ENCODE measurements at places on chromosomes 16 and 17.

GRCh38 chr16:88923926-88924833 lies 52.8 kb downstream of the CBFA2T3 start:
- peaks cover 38% of the 10 kb centered on the region for H3K4me1 ChIP-seq
- no peaks in the 10 kb centered on the region for H3K36me3 ChIP-seq
- no peaks in the 10 kb centered on the region for H3K27me3 ChIP-seq
- no peak overlapping the region for H3K27ac ChIP-seq

- H3K27ac ChIP-seq, result no peak overlapping the region
- peaks cover 31% of the 10 kb centered on the region for H3K4me1 ChIP-seq
- no peak overlapping the region for H3K4me3 ChIP-seq
- DNase-seq, result no peak
- no peaks in the 10 kb centered on the region for H3K36me3 ChIP-seq
- no peaks in the 10 kb centered on the region for H3K27me3 ChIP-seq
These were observed 1.6 kb downstream of the APOBR start for GRCh38 chr16:28495795-28496749.

DNA sequence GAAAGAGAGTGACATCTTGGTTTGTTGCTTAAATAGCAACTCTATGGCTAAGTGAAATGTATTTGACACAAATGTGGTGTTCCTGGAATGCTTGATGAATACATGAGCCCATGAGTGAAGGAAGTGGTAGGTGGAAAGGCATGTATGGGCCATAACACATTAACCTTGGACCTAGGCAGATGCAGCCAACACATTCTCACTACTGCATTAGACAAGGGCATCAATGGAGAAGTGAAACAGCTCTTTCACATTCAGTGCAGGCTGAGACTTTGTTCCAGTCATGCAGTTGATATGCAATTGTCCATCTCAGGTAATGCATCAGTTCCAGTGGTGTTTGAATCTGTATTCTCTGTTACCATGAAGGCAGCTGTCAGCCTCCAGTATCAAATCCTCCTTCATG lies 133.6 kb downstream of the HS3ST3B1 start:
- H3K27me3 ChIP-seq, result no peaks in the 10 kb centered on the region
- no peaks in the 10 kb centered on the region for H3K4me1 ChIP-seq
- no peak for DNase-seq
- H3K36me3 ChIP-seq, result no peaks in the 10 kb centered on the region
- H3K4me3 ChIP-seq, result no peak overlapping the region

GRCh38 chr17:58944166-58944565 lies 162.5 kb downstream of the TRIM37 start:
- no peaks in the 10 kb centered on the region for H3K27me3 ChIP-seq
- no peak overlapping the region for H3K27ac ChIP-seq
- H3K4me3 ChIP-seq, result no peak overlapping the region
- no peaks in the 10 kb centered on the region for H3K4me1 ChIP-seq

- H3K27me3 ChIP-seq, result no peaks in the 10 kb centered on the region
- no peak overlapping the region for H3K27ac ChIP-seq
- H3K4me3 ChIP-seq, result no peak overlapping the region
- no peaks in the 10 kb centered on the region for H3K4me1 ChIP-seq
- no peak for DNase-seq
- H3K36me3 ChIP-seq, result no peaks in the 10 kb centered on the region
These were observed 178.3 kb upstream of the CHMP6 start for GRCh38 chr17:80813318-80813717.

- DNase-seq, result no peak
- peaks cover 13% of the 10 kb centered on the region for H3K36me3 ChIP-seq
- H3K27ac ChIP-seq, result no peak overlapping the region
- H3K4me3 ChIP-seq, result no peak overlapping the region
- no peaks in the 10 kb centered on the region for H3K27me3 ChIP-seq
- H3K4me1 ChIP-seq, result peaks cover 19% of the 10 kb centered on the region
These were observed 2.4 kb downstream of the CD2BP2 start for GRCh38 chr16:30352488-30353401.

- no peak overlapping the region for H3K27ac ChIP-seq
- H3K27me3 ChIP-seq, result peaks cover 95% of the 10 kb centered on the region
- H3K4me1 ChIP-seq, result no peaks in the 10 kb centered on the region
- no peak for DNase-seq
- H3K36me3 ChIP-seq, result no peaks in the 10 kb centered on the region
These were observed 272.4 kb downstream of the C16orf95 start for GRCh38 chr16:87044829-87045228.

DNA sequence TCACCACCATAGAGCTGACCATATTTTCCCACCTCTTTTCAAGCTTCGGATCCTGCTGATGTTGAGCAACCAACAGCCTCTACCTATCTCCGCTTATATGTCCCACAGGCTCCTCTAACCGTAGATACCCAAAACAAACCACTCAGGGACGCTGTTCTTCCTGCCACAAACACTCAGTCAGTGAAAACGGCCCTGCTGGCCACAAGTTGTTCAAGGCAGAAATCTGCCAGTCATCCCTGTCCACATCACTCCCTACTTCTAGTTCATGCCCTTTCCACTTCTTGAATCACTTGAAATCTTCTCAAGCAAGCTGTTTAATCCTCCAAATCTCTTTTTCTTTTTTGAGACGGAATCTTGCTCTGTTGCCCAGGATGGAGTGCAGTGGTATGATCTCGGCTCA lies 7.9 kb downstream of the RABEP2 start:
- H3K36me3 ChIP-seq, result no peaks in the 10 kb centered on the region
- H3K27ac ChIP-seq, result no peak overlapping the region
- H3K4me1 ChIP-seq, result no peaks in the 10 kb centered on the region
- DNase-seq, result no peak
- no peaks in the 10 kb centered on the region for H3K27me3 ChIP-seq

GRCh38 chr17:36721560-36722120 lies 120.3 kb downstream of the MRM1 start:
- no peak overlapping the region for H3K27ac ChIP-seq
- no peaks in the 10 kb centered on the region for H3K4me1 ChIP-seq
- peaks cover 37% of the 10 kb centered on the region for H3K27me3 ChIP-seq
- no peak for DNase-seq
- H3K36me3 ChIP-seq, result no peaks in the 10 kb centered on the region

- no peaks in the 10 kb centered on the region for H3K4me1 ChIP-seq
- H3K36me3 ChIP-seq, result no peaks in the 10 kb centered on the region
- no peak for DNase-seq
- H3K27ac ChIP-seq, result no peak overlapping the region
- no peak overlapping the region for H3K4me3 ChIP-seq
These were observed 54.7 kb upstream of the CDH11 start for GRCh38 chr16:65176603-65177002.

- no peak overlapping the region for H3K4me3 ChIP-seq
- H3K36me3 ChIP-seq, result 0 out of 2 replicates have a peak, but pooled peaks cover 16% of the 10 kb centered on the region
- H3K27me3 ChIP-seq, result no peaks in the 10 kb centered on the region
These were observed 8.5 kb downstream of the TIMM22 start for GRCh38 chr17:1005361-1005946.

GRCh38 chr17:72205357-72205756 lies 84.5 kb downstream of the SOX9 start:
- no peaks in the 10 kb centered on the region for H3K36me3 ChIP-seq
- no peaks in the 10 kb centered on the region for H3K4me1 ChIP-seq
- H3K4me3 ChIP-seq, result no peak overlapping the region
- no peak for DNase-seq
- no peaks in the 10 kb centered on the region for H3K27me3 ChIP-seq

DNA sequence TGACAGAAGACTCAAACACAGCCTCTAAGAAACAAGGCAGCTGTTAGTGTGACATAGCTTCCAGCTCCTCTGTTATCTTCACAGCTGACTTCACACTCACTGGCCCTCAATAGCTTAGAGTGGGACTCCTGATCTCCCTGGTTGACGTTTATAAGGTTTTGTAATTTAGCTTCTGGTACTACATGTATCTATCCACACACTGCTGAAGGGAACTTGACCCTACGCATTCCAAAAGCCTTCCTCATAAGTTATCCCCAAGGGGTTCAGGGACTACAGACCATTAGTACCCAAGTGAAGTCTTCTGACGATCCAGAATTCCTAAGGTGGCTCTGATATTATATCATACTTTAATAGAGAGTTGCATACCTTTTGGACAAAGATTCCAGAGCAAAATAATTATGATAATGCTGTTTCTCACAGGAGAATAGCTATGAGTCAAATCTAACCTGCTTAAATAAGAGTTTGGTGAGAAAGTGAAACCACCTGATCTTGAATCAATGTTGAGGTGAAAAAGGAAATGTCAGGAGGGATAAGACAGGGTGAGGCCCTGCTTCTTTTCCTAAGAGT lies 14.5 kb downstream of the ACACA start:
- DNase-seq, result peak; percentile 92
- peaks cover 21% of the 10 kb centered on the region for H3K4me1 ChIP-seq
- H3K4me3 ChIP-seq, result peak overlapping the region; percentile 37
- no peaks in the 10 kb centered on the region for H3K36me3 ChIP-seq
- H3K27me3 ChIP-seq, result no peaks in the 10 kb centered on the region
- H3K27ac ChIP-seq, result peak overlapping the region; percentile 80

- no peaks in the 10 kb centered on the region for H3K27me3 ChIP-seq
- peaks cover 5% of the 10 kb centered on the region for H3K36me3 ChIP-seq
- no peak overlapping the region for H3K27ac ChIP-seq
- no peak for DNase-seq
- H3K4me1 ChIP-seq, result no peaks in the 10 kb centered on the region
- H3K4me3 ChIP-seq, result no peak overlapping the region
These were observed 43.6 kb upstream of the ANKFY1 start for GRCh38 chr17:4307179-4307930.

- H3K4me3 ChIP-seq, result no peak overlapping the region
- H3K4me1 ChIP-seq, result no peaks in the 10 kb centered on the region
- no peak overlapping the region for H3K27ac ChIP-seq
- no peak for DNase-seq
- H3K36me3 ChIP-seq, result peaks cover 25% of the 10 kb centered on the region
These were observed 81.2 kb upstream of the ATP2A3 start for GRCh38 chr17:4045487-4045886.

DNA sequence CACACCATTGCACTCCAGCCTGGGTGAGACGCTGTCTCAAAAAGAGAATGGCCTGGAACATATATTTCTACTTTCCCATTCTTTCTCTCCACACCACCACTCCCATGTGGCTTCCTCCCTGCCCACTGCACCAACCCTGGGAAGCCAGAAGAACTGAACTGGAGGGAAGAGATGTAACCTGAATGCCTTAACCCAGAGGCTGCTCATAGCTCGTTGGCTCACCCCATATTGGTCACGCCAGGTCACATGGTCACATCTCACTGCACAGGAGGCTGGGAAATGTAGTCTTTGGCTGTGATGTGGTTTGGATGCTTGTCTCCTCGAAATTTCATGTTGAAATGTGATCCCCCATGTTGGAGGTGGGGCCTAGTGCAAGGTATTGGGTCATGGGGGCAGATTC lies 5.9 kb upstream of the DNAH17 start:
- no peaks in the 10 kb centered on the region for H3K27me3 ChIP-seq
- H3K27ac ChIP-seq, result no peak overlapping the region
- no peaks in the 10 kb centered on the region for H3K36me3 ChIP-seq
- peaks cover 6% of the 10 kb centered on the region for H3K4me1 ChIP-seq
- no peak overlapping the region for H3K4me3 ChIP-seq

GRCh38 chr17:47693731-47694580 lies at the start of gene TBKBP1:
Gene TBKBP1 (plus strand): TSS chr17:47694161. CDS start chr17:47696113, 1,952 bp downstream.
- H3K4me1 ChIP-seq, result peaks cover 14% of the 10 kb centered on the region
- no peak within 1 kb of the TSS for H3K27ac ChIP-seq
- DNase-seq, result peak; percentile 20
- H3K36me3 ChIP-seq, result no peaks in the 10 kb centered on the region
- H3K27me3 ChIP-seq, result no peaks in the 10 kb centered on the region
- peak within 1 kb of the TSS; percentile 66 for H3K4me3 ChIP-seq

GRCh38 chr16:49011901-49012300 lies 269.7 kb downstream of the CBLN1 start:
- no peak overlapping the region for H3K27ac ChIP-seq
- peaks cover 9% of the 10 kb centered on the region for H3K27me3 ChIP-seq
- H3K4me1 ChIP-seq, result no peaks in the 10 kb centered on the region
- no peaks in the 10 kb centered on the region for H3K36me3 ChIP-seq
- H3K4me3 ChIP-seq, result no peak overlapping the region

GRCh38 chr16:67396159-67397035 lies 3.1 kb upstream of the TPPP3 start:
- H3K4me3 ChIP-seq, result no peak overlapping the region
- H3K4me1 ChIP-seq, result peaks cover 17% of the 10 kb centered on the region
- H3K27me3 ChIP-seq, result no peaks in the 10 kb centered on the region
- no peak overlapping the region for H3K27ac ChIP-seq
- peak; percentile 94 for DNase-seq

DNA sequence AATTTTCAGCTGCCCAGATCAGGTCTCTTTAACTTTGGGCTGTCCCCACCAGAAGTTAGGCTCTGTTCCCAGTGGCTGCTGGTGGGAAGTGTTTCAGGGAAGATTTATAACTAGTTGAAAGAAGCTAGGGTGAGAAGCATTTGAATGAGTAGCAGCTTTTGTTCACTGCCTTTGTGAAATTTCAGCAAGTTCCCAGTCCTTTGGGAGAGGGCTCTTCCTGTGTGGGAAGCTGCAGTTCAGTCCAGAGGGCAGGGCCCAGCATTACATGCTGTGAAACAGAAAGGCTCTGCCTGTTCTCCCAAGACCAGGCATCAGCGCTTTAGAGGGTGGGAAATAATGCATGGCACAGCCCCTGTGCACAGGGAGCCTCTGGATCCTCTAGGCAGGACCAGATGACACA lies 17.8 kb downstream of the PROCA1 start:
- no peaks in the 10 kb centered on the region for H3K4me1 ChIP-seq
- H3K27me3 ChIP-seq, result no peaks in the 10 kb centered on the region
- no peak for DNase-seq
- H3K4me3 ChIP-seq, result no peak overlapping the region
- peaks cover 24% of the 10 kb centered on the region for H3K36me3 ChIP-seq
- H3K27ac ChIP-seq, result no peak overlapping the region

DNA sequence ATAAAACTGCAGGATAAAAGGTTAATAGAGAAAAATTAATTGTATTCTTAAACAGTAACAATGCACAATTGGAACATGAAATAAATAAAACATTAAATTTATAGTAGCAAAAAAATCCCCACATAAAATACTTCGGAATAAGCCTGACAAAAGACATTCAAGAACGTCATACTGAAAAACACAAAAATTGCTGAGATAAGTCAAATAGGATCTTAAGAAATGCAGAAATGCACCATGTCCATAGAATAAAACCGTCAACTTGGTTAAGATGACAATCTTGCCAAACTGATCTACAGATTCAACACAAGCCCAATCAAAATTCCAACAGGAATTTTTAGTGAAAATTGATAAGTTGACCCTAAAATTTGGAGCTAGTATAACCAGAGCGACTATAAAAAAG lies 76.6 kb downstream of the TBC1D16 start:
- no peaks in the 10 kb centered on the region for H3K4me1 ChIP-seq
- no peak overlapping the region for H3K27ac ChIP-seq
- no peaks in the 10 kb centered on the region for H3K27me3 ChIP-seq
- no peak for DNase-seq

GRCh38 chr16:81586977-81587625 lies 142.5 kb downstream of the CMIP start:
- no peak for DNase-seq
- H3K27me3 ChIP-seq, result no peaks in the 10 kb centered on the region
- H3K36me3 ChIP-seq, result peaks cover 9% of the 10 kb centered on the region
- H3K27ac ChIP-seq, result peak overlapping the region; percentile 68

- H3K27me3 ChIP-seq, result no peaks in the 10 kb centered on the region
- peak; percentile 61 for DNase-seq
- H3K36me3 ChIP-seq, result no peaks in the 10 kb centered on the region
- H3K4me1 ChIP-seq, result peaks cover 54% of the 10 kb centered on the region
- H3K4me3 ChIP-seq, result no peak overlapping the region
These were observed 26.1 kb downstream of the RCVRN start for GRCh38 chr17:9878786-9879525.

GRCh38 chr17:66276328-66276937 lies 26.0 kb upstream of the PRKCA start:
- no peaks in the 10 kb centered on the region for H3K27me3 ChIP-seq
- H3K36me3 ChIP-seq, result no peaks in the 10 kb centered on the region
- peak overlapping the region; percentile 29 for H3K4me3 ChIP-seq
- peaks cover 73% of the 10 kb centered on the region for H3K4me1 ChIP-seq
- no peak for DNase-seq

GRCh38 chr17:42894283-42895184 lies 6.1 kb upstream of the G6PC1 start:
- H3K27ac ChIP-seq, result no peak overlapping the region
- 0 out of 2 replicates have a peak overlapping the region, but pooled peaks have one; percentile 14 for H3K4me3 ChIP-seq

All from PC-9 (cell line).